IPS-NIHi11 (cell line): ENCODE measurements at places on chromosomes 7 and 10.
A peak's percentile ranks its signal among the peaks of the same experiment; 100 is the strongest.

DNA sequence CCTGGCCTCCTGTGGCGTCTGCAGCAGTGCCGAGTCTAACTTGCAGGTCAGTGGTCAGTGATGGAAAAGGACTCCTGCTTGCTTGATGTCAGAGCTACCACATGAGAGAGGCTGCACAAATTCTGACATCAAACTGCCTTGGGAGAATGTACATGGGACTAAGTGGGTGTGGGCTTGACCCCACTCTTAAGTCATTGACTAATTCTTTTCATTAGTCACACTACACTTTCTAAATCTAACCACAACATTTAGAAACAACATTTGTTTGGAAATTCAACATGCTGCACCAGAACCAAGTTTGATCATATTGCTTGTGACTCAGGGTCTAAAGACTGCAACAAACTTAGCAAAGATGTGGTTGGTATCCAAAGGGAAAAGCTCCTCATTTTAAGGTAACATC is 24.4 kb upstream of the CDC14C start:
- no peak for DNase-seq

GRCh38 chr7:130142654-130143333 is 62.4 kb downstream of the TMEM209 start:
- DNase-seq, result no peak

GRCh38 chr7:26653430-26654399 is 210.7 kb downstream of the SKAP2 start:
- DNase-seq, result peak; percentile 12

GRCh38 chr7:74480861-74481417 is 27.2 kb downstream of the GTF2IRD1 start:
- no peak for DNase-seq

- no peak for DNase-seq
These were observed 63.3 kb downstream of the SND1 start for GRCh38 chr7:127715272-127715671.

- DNase-seq, result no peak
These were observed 500.4 kb downstream of the GFRA1 start for GRCh38 chr10:115772606-115773005.

- no peak for DNase-seq
These were observed 77.5 kb upstream of the CUX1 start for GRCh38 chr7:101739775-101740398.

GRCh38 chr7:114979803-114980507 is 58.1 kb downstream of the MDFIC start:
- no peak for DNase-seq

GRCh38 chr7:111883241-111883640 is 320.9 kb upstream of the IMMP2L start:
- no peak for DNase-seq

- DNase-seq, result peak; percentile 100
These were observed at the start of gene ZNF212 for GRCh38 chr7:149239345-149240143. Gene ZNF212, plus strand, starts transcription at chr7:149239651. Its CDS starts 128 bp downstream, at chr7:149239779.

- no peak for DNase-seq
These were observed 49.5 kb upstream of the HDAC9 start for GRCh38 chr7:18445916-18446520.

DNA sequence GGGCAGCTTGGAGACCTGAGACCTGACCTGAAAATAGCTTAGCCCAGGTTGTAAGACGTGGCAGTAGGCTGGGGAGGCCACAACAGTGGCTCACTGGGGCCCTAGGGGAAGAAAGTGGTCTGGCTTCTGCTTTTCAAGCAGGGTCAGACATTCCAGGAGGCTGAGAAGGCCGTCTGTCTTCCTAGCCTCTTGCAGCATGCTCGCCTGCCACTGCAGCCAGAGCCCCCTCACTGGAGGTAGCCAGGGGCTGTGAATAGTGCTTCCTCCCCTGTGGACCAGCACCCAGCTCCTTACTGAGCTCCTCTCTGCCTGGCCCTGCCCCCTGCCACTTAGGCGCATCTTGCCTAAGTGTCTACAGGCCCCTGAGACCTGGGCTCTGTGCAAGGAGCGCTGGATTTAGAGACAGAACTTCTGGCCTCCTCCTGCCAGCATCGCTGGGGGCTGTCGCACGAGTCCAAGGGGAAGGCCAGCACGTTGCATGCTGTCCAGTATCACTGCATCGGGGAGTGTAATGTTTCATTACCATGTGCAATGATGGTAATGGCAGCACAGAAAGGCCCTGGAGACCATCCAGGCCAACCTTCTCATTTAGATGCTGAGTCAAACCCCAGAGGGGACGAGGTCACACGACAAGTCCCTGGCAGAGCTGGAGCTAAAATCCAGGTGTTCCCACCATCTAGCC is 12.7 kb downstream of the ZMIZ1 start:
- DNase-seq, result no peak

DNA sequence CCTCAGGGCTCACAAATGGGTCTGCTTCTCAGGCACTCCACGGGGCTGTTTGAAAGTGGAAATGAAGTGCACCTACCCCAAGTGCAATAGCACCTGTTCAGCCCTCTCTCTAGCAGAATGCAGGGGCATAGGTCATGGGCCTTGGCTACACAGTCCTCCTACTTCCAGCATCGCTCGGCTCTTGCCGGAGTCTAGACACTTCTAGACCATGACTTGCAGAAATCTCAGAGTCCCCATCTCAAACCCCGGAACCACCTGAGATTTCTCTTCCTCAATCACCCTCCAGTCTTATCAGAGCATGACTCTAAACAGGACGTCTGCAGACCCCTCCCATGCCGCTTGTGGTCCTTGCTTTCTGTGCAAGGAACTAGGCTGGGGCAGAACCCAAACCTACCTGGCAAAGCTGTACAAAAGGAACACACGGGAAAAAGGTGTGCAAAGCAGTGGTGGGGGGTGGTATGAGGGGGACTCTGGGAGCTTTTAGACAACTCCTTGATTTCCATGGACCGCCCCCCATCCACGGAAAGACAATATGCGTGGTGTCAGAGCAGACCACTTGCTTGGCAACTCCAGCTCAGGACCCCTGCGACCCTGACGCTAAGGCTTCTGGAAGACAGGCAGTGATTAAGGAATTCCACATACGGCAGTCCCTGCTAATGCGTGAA is 13.8 kb downstream of the TMEM273 start:
- no peak for DNase-seq

DNA sequence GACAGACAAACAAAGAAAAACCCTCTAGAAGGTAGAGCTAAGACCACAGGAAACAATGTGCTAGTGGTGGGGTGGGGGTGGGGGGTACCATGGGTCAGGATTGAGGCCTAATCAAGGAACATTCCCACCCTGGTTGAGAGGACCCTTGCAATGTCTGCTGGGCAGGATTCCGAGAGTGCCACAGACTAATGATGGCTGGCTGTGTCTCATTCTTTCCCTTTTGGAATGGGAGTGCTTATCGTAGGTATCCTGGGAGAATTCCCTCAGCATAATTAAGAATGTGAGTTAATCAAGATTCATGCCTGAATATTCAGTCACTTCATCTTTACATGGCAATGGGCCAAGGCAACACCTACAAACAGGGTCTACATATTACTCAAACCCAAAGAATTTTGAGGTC is 14.7 kb upstream of the MTPN start:
- DNase-seq, result no peak

DNA sequence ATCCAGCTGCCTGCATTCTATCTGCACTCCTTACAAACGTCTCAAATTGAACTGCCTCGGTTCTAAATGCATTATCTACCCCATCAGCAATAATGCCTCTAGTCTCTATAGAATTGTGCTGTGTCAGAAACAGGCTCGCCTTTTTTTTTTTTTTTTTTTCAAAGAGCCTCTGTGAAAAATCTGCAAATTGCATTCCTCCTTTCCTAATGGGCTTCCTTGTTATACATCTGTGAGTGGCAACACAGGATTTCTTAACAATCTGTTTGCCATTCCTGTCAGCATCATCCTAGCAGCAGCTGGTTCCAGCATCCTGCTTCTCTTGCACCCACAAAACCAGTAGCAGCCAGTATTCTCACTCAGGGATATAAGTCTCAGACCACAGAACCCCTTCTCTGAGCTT is 413.5 kb upstream of the SEMA3D start:
- DNase-seq, result no peak
